ENCODE measurements at places on chromosomes 5 and 9. TPM values are rescaled to one million over a fixed set of nuclear protein-coding genes. Genes with fewer than 3 reads are reported as not detected.

- DNase-seq, result no peak
Measured at GRCh38 chr9:130948266-130948665, 9.2 kb upstream of the FIBCD1 start.

DNA sequence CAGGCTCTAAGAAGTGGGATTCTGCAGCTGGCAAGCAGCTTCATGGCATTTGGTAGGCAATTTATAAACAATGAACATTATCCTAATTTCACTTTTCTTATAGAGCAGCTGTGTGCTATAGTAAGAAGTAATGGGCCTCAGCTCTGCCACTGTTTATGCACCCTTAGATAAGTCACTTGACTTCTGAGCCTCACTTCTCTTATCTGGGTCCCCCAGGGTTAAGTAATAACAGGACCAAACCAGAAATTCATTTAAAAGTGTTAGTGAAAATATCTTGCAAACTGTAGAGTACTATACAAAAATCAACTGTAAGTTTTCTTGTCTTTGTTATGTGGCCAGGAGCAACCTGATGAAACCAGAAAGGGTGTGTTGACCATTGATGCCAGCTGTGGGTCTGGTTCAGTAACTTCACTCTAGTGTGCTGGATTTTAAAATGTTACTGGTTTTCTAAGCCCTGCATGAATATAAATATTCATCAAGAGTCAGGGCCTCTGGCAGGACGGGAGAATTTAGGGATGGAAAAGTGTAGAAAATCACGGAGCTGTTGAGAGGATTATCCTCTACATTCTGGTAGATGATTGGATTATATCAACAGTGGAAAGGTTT lies 24.2 kb downstream of the TNFAIP8 start:
- DNase-seq, result no peak

GRCh38 chr9:100196215-100196614 lies 97.2 kb downstream of the INVS start:
- no peak for DNase-seq

Gene MYMK
- total RNA-seq, result not detected

Gene OBP2B
- total RNA-seq, result not detected

Gene KIAA1958
- total RNA-seq, result 3.9 TPM
